LoVo (cell line): ENCODE measurements at places on chromosomes 6 and 20.

DNA sequence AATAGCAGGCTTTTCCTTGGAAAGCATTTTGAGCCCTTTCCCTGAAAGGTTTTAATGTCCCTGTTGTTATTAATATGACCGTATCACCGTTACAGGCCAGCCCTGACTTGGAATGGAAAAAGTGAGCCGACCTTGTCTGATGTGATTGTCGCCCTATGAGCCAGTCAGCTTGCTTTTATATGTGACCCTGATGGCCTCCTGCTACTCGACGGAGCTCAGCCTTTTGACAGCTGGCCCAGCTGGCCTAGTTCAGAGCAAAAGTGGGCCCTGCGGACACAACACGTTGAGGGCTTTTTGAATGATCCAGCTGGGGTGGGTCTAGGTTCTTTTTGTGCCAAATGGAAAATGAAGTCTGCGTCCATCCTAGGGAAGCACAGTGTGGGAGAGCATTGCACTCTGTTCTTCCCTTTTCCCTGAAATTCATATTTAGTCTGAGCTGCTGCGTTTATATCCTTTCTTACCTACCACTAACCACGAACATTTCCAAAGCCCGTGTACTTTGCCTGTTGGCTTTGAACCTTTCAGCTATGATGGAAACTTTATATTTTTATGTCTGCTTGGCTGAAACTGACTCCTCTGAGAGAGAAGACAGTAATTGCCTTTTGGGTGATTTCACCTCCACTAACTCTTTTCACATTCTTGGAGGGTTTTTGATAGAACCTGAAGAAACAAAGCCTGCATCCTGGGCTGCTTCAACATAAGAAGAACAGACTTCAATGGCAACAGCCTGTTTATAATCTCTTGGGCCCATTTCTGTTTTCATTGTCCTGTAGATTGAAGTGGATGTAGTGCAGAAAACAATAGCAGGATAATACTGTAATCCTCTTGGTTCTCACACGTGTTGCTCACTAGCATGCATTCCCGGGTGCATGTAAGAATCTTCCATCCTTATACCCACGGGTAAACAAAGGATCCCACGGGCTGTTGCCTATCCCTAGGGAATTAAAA lies 121.8 kb upstream of the HDGFL1 start:
- no peak for DNase-seq

DNA sequence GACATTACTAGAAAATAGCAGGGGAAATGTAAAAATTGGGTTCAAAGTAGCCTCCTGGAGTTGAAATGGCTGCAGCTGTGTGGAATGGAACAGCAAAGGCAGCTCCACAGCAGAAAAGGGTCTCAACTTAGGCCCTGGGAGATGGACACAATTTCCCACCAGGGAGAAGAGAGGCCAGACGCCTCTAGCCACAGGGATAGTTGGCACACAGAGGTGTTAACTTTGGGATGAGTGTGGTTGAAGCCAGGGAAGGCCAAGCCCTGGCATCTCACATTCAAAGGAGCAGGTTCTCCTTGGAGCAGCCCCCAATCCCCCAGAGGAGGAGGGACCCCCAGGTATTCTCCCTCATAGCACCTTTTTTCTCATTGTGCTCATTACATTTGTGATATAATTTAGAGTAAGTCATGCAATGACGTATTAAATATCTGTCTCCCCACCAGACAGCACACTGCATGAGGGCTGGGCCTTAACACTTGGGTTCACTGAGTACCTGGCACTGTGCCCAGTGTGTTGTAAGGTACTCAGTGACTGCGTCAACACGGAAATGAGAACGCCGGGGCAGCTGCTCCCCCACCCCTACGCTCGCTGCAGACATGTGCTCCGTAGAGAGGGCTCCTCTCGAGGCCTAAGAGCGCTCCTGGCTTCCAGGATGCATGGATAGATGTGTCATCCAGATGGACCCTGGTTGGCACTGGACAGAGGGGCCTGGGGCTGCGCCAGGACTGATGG lies 76.0 kb upstream of the CD93 start:
- DNase-seq: peak; percentile 15

- DNase-seq: no peak
Observed at GRCh38 chr6:21270636-21271201, 322.8 kb upstream of the SOX4 start.

DNA sequence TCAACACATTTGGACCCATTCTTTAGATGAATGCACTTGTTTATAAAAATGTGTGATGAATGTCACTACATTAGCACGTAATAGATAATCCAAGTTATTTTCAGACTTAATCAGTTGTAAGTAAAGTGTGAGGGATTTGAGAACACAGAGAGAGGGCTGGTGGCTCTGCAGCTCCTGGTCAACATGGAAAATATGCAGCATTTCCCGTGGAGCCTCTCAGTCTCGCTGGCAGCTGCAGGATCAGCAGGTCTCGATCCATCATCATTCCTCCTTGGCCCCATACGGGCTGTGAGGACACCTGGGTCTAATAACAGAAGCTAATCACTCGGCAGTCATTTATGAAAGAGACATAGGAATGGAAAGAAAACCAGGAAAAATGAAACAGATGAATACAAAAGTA lies 390.2 kb downstream of the PRKN start:
- no peak for DNase-seq

GRCh38 chr6:36963451-36964290 lies 9.1 kb downstream of the PI16 start:
- no peak for DNase-seq

GRCh38 chr20:32231245-32231644 lies 23.6 kb downstream of the POFUT1 start:
- no peak for DNase-seq

- DNase-seq: no peak
Observed at GRCh38 chr6:127475823-127476176, 16.6 kb upstream of the KIAA0408 start.

DNA sequence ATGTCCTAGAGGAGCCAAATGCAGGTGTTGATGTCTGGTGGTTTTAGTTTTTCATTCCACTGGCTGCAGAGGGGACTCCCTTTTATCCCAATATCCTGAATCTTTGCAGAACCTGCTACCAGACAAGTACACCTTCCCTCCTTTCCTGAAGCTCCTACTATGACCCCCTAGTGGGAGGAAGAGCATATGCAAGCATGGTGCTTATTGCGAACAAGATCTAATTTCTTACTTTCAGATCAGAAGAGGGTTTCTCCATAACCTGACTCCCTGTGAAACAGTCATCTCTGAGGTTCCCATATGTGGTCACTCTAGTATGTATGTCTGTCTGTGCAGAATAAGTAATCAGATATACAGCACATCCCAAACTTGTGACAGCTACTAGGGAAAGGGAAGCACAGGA lies 277.2 kb downstream of the ARHGAP18 start:
- no peak for DNase-seq

GRCh38 chr20:34791289-34792020 lies 34.0 kb downstream of the NCOA6 start:
- no peak for DNase-seq
